ENCODE measurements at places on chromosomes 4 and X. TPM values are rescaled to one million over a fixed set of nuclear protein-coding genes. Genes with fewer than 3 reads are reported as not detected.

GRCh38 chrX:5068550-5068949 is 1160.1 kb downstream of the NLGN4X start:
- no peak for DNase-seq

DNA sequence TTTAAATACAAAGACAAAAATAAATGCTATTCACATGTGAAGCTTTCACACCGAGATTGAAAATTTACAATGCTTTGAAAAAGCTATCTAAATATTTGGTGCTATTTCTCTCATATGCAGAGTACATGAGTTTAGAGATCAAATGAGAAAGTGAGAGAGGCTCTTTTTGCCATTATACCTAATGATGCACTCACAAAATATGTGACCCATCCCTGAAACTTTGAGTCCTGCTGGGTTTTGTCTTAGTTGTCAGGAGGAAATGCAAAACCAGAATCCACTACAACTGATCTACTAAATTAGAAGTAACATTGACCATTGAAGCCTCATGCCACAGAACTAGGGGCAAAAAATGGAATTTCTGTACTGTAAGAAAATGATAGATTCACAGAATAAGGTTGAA is 251.7 kb downstream of the MAPK10 start:
- no peak for DNase-seq

Gene MAP3K15
- total RNA-seq = 0.06 TPM

- no peak for DNase-seq
Observed at GRCh38 chr4:87947381-87948160, 27.9 kb upstream of the SPP1 start.

GRCh38 chr4:3291969-3292570 is 751 bp upstream of the RGS12 start:
- DNase-seq = peak; percentile 70

- no peak for DNase-seq
Observed at GRCh38 chrX:97564496-97564895, 680.8 kb downstream of the RPA4 start.

Data from A673 (cell line).